Fibroblast of the conjunctiva (primary cell): ENCODE measurements at places on chromosomes 5 and 9.

DNA sequence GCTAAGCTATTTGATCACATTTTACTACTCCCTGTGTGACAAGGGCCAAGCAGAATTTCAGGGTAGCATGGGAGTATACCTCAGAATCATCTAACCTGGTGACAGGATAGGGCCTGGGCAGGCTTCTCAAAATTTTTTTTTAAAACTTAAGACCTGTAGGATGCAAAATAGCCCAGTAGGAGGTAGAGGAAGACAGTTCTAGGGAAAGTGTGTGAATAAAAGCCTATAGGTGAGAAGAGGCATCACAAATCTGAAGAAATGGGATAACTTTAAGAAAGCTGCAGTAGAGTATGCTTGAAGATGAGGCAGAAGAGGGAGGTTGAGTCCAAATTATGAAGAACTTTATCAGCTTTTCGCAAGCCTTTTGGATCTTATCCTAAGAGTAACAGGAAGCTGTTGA is 32.3 kb downstream of the CNTRL start:
- no peak for DNase-seq

GRCh38 chr5:138542180-138542955 is 668 bp downstream of the ETF1 start:
- no peak for DNase-seq

- no peak for DNase-seq
Measured at GRCh38 chr9:89362647-89363310, 44.5 kb downstream of the SECISBP2 start.

GRCh38 chr5:132381614-132382013 is 12.1 kb downstream of the SLC22A5 start:
- DNase-seq, result no peak

GRCh38 chr5:82100303-82101077 is 128.7 kb downstream of the ATG10 start:
- DNase-seq, result no peak

- DNase-seq, result no peak
Measured at GRCh38 chr5:116859666-116860320, 285.2 kb upstream of the SEMA6A start.

GRCh38 chr9:115978091-115978490 is 175.5 kb upstream of the PAPPA start:
- no peak for DNase-seq

- peak; percentile 24 for DNase-seq
Measured at GRCh38 chr9:17531642-17532254, 47.1 kb upstream of the SH3GL2 start.

DNA sequence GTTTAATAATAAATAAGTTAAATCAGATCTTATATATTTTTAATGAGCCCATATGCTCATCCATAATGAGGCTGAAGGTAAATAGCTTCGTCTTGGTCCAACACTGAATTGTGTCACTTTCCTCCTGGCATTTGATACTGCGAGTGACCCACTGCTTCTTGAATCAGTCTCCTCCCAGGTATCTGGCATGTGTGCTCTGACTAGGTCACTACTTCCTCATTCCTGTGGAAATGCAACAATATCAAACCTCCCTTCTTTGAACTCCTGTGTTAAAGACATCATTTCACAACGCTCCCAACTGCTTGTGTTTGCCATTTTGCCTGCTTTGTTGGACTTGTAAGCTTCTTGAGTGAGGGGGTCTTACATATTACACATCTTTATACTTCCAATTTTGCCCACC is 157.7 kb downstream of the SLC24A2 start:
- DNase-seq, result no peak

- no peak for DNase-seq
Measured at GRCh38 chr5:119019949-119020348, 31.6 kb upstream of the DTWD2 start.

- no peak for DNase-seq
Measured at GRCh38 chr5:148952097-148952867, 110.6 kb downstream of the SH3TC2 start.

DNA sequence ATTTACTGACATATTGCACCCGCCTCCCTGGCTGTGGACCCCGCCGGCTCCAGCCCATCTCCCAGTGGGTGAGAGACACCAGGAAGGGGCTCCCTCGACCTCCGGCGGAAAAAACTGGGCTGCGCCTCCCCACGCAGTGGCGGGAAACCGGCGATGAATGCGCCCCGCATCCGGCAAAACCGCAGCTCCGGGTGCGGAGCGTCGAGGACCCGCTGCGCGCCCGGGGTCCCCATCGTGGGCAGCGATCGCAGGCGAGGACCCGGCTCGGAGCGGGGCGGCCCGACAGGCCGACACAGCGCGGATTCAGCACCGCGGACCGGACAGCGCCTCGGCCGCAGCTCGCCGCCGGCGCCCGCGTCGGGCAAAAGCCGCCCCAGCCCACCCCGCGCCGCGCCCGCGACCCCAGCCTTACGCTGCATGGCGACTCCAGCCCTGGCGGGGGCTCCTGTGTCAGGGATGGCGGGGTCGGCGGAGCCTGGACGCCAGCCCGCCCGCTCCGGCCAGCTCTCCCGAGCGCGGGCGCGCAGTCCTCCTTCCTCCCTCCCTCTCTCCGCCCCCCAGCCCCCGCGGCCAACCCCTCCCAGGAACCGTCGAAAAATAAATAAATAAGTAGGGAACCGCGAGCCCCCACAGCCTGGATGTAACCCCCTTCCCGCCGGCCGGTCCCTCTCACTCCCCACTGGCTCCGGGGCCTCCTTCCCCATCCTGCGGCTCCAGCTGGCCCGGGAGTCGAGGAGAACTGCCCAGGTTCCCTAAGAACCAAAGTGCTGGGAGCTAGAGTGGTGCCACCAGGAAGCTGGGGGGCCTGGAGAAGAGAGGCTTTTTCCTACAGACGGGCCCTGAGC is 3.1 kb downstream of the LHX3 start:
- DNase-seq, result no peak

DNA sequence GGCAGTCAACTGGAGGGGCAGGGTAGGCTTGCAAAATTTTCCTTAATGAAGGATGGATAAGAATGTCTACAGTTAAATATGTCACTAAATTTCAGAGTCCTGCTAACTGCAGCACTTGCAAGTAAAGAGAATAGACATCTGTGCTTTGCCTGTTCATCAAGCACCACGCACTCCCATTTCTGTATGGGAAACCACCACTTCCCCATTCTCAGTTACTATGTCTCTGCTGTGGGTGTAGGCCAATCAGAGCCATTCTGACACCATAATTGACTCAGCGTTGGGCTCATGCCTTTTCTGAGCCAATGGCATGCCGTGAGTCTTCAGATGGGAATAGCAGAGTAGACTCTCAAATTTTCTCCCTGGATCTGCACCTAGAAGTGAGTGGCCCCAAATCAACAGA is 247.5 kb downstream of the GABRB2 start:
- no peak for DNase-seq

DNA sequence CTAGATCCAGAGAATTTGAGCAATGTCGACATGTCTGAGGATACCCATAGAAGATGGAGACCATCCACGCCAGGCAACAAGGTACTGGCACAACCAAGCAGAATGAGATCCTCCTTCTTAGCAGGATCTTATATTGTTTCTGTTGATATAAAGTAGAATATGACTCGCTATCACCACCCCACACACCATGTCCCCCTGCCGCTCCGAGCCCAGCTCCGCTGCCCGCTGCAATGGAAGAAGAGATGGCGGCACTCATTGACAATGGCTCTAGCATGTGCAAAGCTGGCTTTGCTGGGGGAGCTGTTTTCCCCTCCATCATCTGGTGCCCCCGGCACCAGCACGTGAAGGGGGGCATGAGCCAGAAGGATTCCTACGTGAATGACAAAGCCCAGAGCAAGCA is 49.5 kb upstream of the FBXL7 start:
- no peak for DNase-seq

DNA sequence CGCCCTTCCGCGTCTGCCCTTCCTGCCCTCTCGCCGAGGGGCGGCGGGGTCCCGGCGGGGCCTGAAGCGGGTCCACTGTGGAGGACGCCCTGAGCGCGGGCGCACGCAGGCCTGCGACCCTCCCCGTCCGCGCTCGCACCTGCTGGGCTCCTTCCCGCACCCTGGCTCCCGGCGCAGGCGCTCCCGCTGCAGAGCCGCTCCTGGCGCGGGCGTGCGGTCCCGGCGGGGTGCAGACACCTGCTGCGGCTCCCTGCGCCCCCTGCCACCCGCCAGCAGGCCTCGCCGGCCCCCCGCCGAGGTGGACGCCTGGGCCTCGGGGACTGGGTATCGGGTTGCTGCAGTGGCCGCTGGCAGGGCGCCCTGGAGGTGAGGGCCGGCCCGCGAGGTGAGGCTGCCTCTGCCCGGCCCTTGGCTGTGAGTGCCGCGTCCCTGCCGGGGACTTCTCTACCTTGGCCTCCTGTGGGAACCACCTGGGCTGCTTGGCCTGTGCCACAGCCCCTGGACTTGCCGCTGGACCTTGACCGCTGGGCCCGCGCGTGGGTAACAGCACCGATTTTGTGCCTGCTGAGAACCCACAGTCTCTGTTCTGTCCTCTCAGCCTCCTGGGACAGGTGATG is 627 bp downstream of the ARRDC1 start:
- DNase-seq, result no peak

DNA sequence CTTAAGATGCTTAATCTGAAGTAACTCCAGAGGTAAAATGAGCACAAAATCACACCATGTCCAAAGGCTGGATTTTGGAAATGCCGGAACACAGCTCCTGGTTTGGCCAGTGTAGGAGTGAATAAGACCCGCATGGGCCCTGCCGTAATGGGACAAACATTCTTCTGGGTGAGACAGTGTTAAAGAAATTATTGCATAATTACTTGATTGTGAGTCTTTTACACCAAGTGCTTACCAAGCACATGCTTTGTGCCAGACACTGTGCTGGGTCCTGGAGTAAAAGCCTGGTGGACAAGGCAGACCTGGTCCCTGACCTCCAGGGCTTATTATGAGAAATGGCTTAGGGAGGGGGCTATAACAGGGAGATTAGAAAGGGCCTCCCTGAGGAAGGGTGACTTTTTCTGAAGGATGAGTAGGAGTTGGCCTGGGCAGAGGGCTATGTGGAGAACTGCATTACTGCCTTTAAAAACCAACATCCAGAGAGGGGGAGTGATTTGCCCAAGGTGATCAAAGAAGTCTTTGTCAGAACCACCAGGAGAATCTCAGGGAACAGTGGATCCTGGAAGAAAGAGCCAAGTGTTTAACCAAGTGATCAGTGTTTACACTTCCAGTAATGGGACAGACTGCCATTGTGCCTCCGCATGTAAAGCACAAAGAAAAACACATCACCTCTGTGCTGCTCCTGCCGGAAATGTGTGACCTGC is 3.5 kb downstream of the PDE6A start:
- DNase-seq, result no peak

GRCh38 chr9:98193336-98193944 is 1.0 kb upstream of the CORO2A start:
- no peak for DNase-seq

DNA sequence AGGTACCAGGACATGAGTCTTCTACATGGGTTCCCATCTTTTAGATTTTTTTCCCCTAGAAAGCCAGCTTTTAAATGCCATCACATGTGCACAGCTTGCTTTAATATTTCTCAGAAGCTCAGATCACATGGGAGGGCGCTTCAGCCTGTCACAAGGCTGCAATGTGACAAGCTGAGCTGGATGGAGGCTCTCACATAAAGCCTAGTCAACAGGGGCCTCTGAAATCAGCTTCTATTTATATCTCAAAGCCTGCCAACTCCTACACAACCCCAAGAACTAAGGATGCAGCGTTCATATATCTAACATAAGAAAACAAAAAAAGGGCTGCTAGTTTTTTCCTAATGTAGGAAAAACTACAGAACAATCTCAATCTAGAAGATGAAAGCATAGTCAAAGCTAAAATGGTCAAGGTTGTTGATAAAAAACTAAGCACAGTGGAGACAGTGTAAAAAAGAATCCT is 2.3 kb downstream of the ZFAND5 start:
- peak; percentile 64 for DNase-seq

- no peak for DNase-seq
Measured at GRCh38 chr5:116524051-116524904, 50.3 kb downstream of the SEMA6A start.

- DNase-seq, result no peak
Measured at GRCh38 chr9:99787556-99787955, 34.1 kb upstream of the NR4A3 start.

DNA sequence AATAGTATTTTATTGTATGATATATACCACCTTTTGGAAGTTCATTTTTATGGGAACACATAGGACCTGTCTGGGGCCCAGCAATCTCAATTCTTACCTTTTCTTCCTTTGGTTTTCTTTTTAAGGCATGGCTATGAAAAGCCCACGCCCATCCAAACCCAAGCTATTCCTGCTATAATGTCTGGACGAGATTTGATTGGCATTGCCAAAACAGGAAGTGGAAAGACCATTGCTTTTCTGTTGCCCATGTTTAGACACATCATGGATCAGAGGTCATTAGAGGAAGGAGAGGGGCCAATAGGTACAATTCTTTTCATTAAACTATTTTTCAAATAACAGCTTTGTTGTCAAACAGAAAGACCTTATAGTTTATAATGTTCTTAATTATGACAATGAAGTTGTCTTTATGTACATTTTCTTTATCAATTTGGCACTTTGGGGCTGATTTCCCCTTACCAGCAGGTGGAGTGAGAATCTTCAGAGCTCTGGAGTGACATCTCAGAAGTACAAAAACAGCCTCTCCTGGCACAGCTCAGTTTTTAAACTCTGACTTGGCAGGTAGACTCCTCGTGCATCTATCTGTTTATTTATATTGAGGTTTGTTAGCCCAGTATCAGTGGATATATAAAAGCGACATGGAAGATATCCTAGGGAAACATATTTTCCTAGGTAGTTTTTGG is 25.8 kb downstream of the DDX46 start:
- no peak for DNase-seq

- peak; percentile 8 for DNase-seq
Measured at GRCh38 chr5:140145818-140146522, 20.2 kb downstream of the IGIP start.

- DNase-seq, result no peak
Measured at GRCh38 chr5:107396351-107396690, 274.4 kb downstream of the EFNA5 start.

DNA sequence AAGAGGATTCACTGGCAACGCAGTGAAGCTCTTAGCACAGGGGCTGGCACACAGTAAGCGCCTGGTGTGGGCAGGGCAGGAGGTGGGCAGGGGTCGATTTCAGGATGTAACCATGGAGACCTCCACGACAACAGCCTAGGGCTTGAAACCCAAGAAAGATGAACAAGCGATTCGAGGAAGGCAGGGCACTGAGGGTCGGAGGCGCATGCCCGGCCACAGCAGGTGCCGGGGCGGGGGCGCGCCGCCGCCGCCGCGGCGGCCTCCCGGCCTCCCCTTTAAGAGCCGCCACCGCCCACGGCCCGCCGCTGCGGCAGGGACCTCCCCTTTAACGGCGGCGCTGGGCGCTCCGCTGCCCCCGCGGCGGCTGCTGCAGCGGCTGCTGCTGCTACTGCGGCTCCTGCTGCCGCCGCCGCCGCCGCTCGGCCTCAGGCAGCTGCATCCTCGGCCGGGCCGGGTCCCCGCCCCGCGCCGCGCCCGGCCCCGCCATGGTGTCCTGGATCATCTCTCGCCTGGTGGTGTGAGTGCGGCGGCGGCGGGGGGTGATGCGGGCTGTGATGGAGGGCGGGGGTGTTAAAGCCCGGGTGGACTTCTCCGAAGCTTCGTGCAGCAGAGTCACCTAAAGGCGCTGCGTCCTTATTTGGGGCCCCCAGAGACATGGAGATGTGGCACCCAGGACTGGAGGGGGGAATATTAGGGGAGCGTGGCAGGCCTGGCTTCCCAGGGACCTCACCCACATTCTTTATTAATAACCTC is at the start of gene REEP2:
TSS of gene REEP2 (plus strand) at position 334 of the 753 bp plus-strand sequence. CDS start at position 486, 152 bp downstream.
- DNase-seq, result peak; percentile 10
